Caki2 (cell line): ENCODE measurements at places on chromosomes 3 and 15. TPM values are rescaled to one million over a fixed set of nuclear protein-coding genes. Genes with fewer than 3 reads are reported as not detected.
A peak's percentile ranks its signal among the peaks of the same experiment; 100 is the strongest.

DNA sequence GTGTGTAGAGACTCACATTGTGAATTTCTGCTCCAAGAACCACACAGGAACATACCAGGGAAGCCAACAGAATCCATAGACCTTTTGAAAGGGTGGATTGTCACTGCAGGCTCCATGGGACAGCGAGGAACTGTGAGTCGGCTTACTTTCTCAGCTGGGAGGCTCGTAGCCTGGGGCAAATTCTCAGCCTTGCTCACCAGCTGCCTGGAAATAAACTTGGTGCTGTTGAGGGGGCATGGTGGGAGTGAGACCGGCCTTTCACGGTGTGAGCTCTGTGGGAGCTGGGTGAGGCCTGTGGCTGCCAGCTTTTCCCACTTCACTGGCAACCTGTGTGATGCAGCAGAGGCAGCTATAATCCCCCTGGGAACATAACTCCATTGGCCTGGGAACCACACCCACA lies 146.6 kb upstream of the P2RY1 start:
- DNase-seq = no peak

- peak; percentile 80 for DNase-seq
Measured at GRCh38 chr3:102979682-102980354, 545.0 kb downstream of the ZPLD1 start.

GRCh38 chr3:186705882-186706780 lies 11.0 kb upstream of the KNG1 start:
- DNase-seq = no peak

GRCh38 chr3:165805946-165806561 lies 31.2 kb downstream of the BCHE start:
- DNase-seq = peak; percentile 49

- no peak for DNase-seq
Measured at GRCh38 chr15:57784081-57784511, 77.6 kb downstream of the POLR2M start.

- no peak for DNase-seq
Measured at GRCh38 chr15:73767806-73768501, 14.8 kb upstream of the INSYN1 start.

DNA sequence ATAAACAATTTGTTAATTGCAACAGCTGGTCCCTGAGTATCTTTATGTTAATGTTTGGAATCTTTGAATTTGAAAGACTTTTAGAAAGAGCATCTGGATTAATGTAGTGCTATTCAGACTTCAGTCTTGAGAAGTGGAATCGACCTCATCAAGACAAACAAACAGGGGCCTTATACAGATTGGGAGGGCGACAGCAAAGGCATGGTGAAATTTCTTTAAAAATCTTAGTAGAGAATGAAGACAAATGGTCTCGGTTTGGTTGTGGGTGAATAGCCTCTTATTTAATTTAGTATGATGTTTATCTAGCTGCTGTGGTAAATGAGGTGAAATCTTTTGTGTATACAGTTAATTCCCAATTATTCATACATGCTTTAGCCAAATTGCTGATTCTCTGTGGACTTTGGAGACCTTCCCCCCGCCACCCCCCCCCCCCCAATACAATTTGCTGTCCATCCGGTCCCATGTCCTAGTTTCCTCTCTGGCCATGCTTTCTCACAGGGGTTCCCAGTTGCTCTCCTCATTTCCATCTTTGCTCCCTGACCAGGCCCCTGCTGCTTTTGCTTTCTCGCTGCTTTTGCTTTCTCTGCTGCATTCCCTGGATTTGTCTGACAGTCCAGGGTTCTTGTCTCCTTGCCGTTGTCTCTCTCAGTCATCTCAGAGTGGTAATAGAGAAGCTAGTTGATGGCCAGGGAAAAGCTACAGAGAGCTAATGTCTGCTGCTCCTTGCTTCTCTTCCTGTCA lies 135.3 kb downstream of the FNDC3B start:
- no peak for DNase-seq

DNA sequence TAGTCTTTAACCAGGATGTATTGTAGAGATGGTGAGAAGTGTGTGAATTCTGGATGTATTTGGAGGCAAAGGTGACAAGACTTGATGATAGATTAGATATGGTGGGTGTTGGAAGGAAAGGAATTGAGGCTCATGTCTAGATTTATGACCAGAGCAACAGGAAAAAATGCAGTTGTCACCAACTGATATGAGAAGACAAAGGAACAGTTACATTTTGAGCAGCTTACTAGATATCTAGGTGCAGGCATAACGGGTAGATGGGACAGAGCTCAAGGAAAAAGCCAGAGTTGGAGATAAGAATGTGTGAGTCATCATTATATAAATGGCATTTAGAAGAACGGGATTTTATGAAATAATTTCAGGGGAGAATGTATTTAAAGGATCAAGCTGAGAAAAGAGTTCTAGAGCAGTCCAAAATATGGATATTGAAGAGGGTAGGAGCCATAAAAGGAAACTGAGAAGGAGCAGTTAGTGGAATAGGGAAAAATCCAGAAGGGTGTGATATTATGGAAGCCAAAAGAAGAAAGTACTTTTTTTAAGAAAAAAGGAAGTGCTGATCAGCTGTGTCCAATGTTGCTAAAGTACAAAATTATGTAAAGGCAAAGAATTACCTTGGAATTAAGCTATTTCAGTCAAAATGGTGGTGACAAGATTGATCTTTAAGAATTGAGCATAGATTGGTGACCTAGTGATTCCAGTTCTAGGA lies 262.5 kb downstream of the CGGBP1 start:
- DNase-seq = no peak

- no peak for DNase-seq
Measured at GRCh38 chr15:64687172-64687571, 88.2 kb downstream of the RBPMS2 start.

DNA sequence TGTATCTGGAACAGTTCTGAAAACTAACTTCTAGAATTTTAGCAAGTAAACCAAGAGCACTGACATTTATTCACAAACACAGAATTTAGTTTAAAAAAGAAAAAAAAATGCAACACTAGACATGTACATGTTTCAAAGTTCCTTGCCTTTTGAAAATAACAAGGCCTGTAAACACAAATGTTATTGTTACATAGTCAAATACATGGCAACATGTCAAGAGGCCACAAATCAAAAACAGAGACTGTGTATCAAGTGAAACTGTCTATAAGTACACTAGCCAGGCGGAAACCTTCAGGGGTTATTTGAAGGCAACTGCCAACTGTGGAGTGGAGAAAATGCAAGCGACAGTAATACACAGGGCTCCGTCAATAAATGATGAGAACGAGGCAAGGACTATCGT lies 547.6 kb downstream of the FOXP1 start:
- DNase-seq = no peak

DNA sequence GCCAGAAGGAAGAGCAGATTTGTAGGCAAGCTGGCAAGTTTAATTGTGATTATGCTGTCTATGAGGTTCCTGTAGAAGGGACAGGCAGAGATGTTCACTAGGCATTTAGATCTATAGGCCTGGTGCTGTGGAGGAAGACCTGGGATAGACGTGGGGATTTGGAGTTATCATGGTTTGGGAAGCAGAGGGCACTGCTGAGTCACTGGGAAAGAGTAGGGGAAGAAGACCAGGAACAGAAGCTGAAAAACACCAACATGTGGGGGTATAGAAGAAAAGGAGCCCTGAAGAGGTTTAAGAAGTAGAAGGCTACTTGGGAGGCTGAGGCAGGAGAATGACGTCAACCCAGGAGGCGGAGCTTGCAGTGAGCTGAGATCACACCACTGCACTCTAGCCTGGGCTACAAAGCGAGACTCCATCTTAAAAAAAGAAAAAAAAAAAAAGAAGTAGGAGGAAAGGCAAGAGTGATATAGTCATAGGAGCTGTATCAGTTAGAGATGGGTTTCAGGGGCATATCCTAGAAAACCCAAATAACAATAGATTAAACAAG lies 19.3 kb downstream of the GRK7 start:
- no peak for DNase-seq

DNA sequence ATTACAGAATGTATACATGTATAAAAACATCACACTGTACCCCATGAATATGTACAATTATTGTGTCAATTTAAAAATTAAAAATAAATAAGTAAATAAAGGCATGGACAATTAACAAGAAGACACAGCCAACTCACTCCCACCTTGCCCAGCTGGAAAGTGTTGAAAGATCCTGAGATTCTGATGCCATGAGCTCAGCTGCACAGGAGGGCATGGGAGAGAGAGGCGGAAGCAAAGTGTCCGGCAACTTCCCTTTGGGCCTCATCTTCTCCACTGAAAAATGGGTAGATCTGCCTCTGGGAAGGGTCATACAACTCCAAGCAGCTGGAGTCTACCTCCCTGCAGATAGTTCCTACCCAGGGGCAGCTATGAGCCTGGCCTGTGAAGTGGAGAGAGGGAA lies 277.3 kb downstream of the UACA start:
- no peak for DNase-seq

- no peak for DNase-seq
Measured at GRCh38 chr15:67781907-67782690, 43.2 kb upstream of the SKOR1 start.

DNA sequence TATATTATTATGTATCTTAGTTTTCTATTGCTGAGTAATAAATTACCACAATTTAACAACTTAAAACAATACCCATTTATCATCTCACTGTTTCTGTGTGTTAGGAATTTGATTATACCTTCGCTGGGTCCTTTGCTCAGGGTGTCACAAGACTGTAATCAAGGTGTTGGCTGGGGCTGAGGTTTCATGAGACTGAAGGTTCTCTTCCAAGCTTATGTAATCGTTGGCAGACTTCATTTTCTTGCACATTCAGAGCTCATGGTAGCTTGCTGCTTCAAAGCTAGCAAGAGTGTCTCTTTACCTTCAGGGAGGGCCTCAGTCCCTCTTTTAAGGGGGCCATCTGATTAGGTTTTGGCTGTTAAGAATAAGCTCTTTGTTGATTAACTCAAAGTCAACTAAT lies 293.1 kb downstream of the POLQ start:
- no peak for DNase-seq

GRCh38 chr3:155737844-155738460 lies 6.9 kb downstream of the PLCH1 start:
- DNase-seq = peak; percentile 97

- no peak for DNase-seq
Measured at GRCh38 chr3:8778475-8778874, 9.1 kb upstream of the OXTR start.

DNA sequence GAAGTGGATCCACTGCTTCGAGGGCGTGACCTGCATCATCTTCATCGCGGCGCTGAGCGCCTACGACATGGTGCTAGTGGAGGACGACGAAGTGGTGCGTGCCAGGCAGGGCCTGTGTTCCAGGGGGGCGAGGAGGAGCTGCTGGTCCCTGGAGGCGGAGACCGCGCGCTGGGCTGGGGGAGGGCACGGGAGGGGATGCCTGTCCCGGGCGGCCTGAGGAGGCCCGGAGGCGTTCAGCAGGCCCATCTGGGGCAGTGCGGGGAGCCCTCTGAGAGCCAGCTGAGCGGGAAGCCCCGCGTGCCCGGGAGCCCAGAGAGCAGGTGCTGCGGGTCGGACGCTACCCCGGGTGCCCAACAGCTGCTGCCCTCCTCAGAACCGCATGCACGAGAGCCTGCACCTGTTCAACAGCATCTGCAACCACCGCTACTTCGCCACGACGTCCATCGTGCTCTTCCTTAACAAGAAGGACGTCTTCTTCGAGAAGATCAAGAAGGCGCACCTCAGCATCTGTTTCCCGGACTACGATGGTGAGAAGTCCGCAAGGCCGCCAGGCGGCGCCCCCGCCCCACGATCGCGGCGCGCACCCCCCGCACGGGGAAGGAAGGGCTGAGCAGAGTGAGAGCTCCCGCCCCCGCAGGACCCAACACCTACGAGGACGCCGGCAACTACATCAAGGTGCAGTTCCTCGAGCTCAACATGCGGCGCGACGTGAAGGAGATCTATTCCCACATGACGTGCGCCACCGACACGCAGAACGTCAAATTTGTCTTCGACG lies 2.9 kb downstream of the GNAT1 start:
- no peak for DNase-seq

GRCh38 chr3:5186089-5186857 lies 1.2 kb upstream of the EDEM1 start:
- no peak for DNase-seq

- no peak for DNase-seq
Measured at GRCh38 chr3:129676985-129677384, 70.5 kb upstream of the PLXND1 start.

DNA sequence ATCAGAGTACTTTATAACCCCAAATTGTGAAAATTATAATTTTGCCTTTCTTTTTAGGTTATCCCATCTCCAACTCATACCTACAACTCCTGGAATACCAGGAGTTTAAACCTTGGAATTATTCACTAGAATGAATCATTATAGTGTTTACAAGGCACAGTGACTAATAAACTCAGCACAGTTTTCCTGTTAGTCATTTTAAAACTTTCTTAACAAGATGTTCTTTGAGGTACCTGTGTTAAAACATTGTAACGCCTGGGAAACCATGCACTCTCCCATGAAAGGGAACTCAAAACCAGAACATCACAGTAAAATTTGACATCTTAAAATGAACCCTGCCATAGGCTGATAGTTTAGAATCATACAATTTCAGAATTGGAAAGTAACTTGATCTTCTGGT lies 132.4 kb upstream of the OSTN start:
- peak; percentile 39 for DNase-seq

DNA sequence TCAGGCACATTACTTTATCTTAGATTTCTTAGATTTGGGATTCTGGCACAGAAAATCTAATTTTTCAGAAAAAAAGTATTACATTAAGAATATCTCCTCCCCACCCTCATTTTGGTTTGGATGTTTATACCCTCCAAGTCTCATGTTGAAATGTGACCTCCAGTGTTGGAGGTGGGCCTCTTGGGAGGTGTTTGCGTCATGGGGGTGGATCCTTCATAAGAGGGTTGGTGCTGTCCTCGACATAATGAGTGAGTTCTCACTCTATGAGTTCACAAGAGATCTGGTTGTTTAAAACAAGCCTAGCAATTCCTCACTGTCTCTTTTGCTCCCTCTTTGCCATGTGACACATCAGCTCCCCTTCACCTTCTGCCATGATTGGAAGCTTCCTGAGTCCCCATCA lies 45.6 kb upstream of the WWTR1 start:
- DNase-seq = no peak

DNA sequence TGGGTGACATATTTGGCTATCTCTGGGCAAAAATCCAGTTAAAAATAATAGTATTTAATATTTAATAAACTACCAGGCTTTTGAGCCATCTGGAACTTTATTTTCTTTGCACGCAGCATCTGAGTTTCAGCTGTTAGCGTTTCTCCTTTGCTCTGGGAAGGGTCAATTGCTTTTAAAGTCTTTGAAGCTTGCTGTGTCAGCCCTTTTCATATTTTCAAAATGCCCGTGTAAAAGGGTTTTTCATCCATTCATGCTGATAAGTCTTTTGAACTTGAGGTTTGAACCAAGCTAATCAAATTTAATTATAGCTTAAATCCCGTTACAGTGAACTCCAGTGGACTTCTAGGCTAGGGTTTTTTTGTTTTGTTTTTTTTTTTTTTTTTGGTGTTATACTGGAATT lies 79.1 kb downstream of the SLC25A26 start:
- DNase-seq = no peak

GRCh38 chr3:119579366-119580066 lies at the start of gene ADPRH:
Gene ADPRH, plus strand, starts transcription at chr3:119579492. Its CDS starts 2,678 bp downstream, at chr3:119582170.
- peak; percentile 63 for DNase-seq

PLSCR2 gene
- total RNA-seq = not detected in 2 replicates

FOXB1 gene
- total RNA-seq = not detected in 2 replicates

INSYN1 gene
- total RNA-seq = not detected in 2 replicates

FGF7 gene
- total RNA-seq = not detected in 2 replicates

IDH3A gene
- total RNA-seq = 19.6 and 43.8 TPM in 2 replicates

RAB5A gene
- total RNA-seq = 28.4 and 34.8 TPM in 2 replicates

GOLGA6L24 gene
- total RNA-seq = not detected in 2 replicates

ZBED2 gene
- 7.1 and 14.9 TPM in 2 replicates for total RNA-seq

SCAMP5 gene
- 0.88 and 1.0 TPM in 2 replicates for total RNA-seq

IMPG2 gene
- total RNA-seq = under 0.01 TPM in 1 of 2 replicates, not detected in the other

C3orf70 gene
- not detected in 2 replicates for total RNA-seq

GOLGA8M gene
- 0.74 TPM in 1 of 2 replicates, not detected in the other for total RNA-seq

C2CD4A gene
- 5.5 and 5.7 TPM in 2 replicates for total RNA-seq
